ENCODE measurements at places on chromosomes 16 and 17. TPM values are rescaled to one million over a fixed set of nuclear protein-coding genes. Genes with fewer than 3 reads are reported as not detected.

DNA sequence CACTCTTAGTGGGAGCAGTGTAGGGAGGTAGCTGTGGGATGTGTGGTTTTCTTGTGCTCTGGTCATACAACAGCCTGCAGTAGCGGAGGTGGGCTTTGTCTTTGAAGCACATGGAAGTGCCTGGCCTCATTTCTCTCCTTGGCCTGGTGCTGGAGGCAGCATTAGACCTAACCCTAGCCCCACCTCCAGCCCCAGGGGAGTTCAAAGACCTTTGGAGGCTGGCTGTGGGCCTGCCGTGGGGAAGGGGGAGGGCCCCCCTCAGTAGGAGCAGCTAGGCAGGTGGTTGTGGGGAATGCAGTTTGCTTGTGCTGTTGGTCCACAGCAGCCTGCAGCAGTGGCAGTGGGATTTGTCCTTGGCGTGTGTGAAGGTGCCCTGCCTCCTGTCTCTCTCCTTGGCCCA, 91.7 kb downstream of the BCAS3 start:
- no peaks in the 10 kb centered on the region for H3K4me1 ChIP-seq
- no peaks in the 10 kb centered on the region for H3K27me3 ChIP-seq
- DNase-seq = no peak
- H3K4me3 ChIP-seq = no peak overlapping the region
- no peaks in the 10 kb centered on the region for H3K36me3 ChIP-seq
- H3K27ac ChIP-seq = no peak overlapping the region

GRCh38 chr17:19713901-19714361, 2.5 kb downstream of the SLC47A2 start:
- H3K27ac ChIP-seq = no peak overlapping the region
- no peaks in the 10 kb centered on the region for H3K36me3 ChIP-seq
- no peak for DNase-seq
- no peaks in the 10 kb centered on the region for H3K4me1 ChIP-seq
- no peaks in the 10 kb centered on the region for H3K27me3 ChIP-seq
- H3K4me3 ChIP-seq = no peak overlapping the region

DNA sequence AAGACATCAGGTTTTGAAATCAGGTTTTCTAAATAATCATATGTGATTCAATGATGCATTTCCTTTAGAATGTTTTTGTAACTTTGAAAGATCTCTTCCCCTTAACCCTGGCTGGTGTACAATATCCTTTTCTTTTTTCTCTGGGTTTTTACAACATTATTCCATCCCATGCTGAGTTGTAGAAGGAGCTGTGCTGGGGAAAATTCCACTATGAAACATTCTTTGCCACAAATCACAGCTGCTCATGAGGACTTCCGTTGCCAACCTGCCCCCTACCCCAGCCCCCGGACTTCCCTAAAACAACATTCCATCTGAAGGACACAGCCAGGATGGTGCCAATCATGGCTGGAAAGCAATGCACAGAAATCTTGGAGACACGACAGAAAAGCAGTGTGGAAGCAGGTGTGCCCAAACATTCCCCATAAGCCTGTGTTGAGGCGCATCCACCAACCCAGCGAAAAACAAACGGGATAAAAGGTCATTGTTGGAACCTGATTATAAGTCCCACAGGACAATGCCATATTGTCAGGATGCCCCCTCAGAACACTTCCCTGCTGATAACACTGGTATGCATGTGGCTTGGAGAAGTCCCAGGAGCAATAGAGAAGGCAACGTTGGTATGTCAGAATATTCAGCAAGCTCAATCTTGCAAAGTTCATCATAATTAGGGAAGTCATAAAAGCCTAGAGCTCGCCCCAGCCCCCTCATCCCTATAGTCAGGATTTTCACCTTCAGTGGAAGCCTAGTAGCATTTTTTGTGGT, 475.0 kb downstream of the HS3ST3B1 start:
- no peaks in the 10 kb centered on the region for H3K4me1 ChIP-seq
- no peak overlapping the region for H3K27ac ChIP-seq
- no peaks in the 10 kb centered on the region for H3K36me3 ChIP-seq

DNA sequence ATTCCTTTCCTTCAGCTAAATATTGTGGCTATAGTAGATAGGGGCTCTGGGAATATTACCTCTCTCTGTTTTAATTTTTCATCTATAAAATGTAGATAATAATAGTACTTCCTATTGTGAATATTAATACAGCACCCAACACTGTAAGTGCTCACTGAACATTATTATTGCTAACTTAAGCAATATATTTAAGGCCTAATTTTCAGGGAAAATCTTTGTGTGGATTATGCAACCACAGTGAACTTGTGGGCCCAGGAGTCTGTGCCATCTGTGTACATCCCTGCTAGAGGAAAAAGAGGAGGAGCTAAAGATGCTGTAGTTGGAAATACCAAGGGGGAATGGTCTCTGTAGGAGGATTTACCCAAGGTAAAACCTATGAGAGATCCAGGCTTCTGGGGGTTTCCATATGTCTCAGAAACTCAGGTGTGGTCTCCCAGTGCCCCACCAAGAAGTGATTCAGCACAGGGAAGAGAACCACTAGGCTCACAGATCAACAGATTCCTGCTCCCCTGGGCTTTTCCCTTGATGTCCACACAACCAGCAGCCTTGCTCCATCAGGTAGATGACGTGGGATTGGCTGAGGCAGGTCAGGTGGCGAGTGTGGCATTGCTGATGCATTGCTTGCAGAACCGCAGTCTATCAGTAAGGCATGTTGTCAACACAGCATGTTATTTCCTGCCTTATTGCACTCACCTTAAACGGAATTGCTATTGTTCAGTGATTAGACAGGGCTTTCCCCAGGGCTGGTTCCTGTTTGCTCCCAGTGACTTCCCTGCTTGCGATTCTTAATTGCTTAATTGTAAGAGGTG, 1.6 kb upstream of the N4BP1 start:
- H3K4me1 ChIP-seq = peaks cover 10% of the 10 kb centered on the region
- peak overlapping the region; percentile 98 for H3K27ac ChIP-seq
- no peak overlapping the region for H3K4me3 ChIP-seq
- H3K27me3 ChIP-seq = no peaks in the 10 kb centered on the region
- DNase-seq = no peak

- H3K36me3 ChIP-seq = no peaks in the 10 kb centered on the region
- no peak overlapping the region for H3K27ac ChIP-seq
- H3K4me1 ChIP-seq = no peaks in the 10 kb centered on the region
- H3K4me3 ChIP-seq = no peak overlapping the region
These were observed 19.3 kb downstream of the ACE start for GRCh38 chr17:63496177-63496576.

Gene PDIA2
- total RNA-seq = not detected

Gene CCDC200
- not detected for total RNA-seq
